Esophagus mucosa (tissue), 1 donor: ENCODE measurements at places on chromosomes 6 and 20. TPM values are rescaled to one million over a fixed set of nuclear protein-coding genes. Genes with fewer than 3 reads are reported as not detected.
A peak's percentile ranks its signal among the peaks of the same experiment; 100 is the strongest.

DDO gene
- 0.08 TPM for total RNA-seq

GRCh38 chr6:167840526-167841179, 13.9 kb downstream of the AFDN start:
- no peak for ATAC-seq

PRR18 gene
- 0.04 TPM for total RNA-seq

- no peak for ATAC-seq
These were observed 24.8 kb upstream of the SPDEF start for GRCh38 chr6:34580707-34581560.

DNA sequence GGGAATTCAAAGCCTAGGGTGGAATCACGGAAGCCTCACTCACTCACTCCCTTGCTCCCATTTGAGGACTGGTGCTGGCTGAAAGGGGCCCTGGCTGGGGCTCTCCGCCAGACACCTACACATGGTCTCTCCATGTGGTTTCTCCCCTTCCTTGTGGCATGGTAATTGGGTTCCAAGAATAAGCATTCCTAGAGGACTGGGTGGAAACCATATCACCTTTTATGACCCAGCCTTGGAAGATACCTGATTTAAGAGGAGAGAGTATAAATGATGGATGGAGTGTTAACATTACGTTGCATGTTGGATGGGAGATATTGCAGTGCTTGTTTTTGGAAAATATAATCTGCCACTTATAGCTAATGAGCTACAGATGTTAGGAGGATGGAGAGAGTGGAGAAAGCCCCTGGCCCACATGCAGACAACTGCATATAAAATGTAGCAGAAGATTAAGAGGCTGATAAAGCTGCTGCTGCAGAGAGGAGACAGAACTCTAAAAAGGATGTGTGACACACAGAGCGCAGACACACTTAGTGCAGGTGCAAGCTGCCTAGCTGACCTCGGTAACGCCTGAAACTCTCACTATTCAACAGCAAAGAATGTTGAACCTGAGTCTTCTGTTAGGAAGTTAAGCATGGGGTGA, 23.3 kb upstream of the CDKN1A start:
- ATAC-seq, result no peak

DNA sequence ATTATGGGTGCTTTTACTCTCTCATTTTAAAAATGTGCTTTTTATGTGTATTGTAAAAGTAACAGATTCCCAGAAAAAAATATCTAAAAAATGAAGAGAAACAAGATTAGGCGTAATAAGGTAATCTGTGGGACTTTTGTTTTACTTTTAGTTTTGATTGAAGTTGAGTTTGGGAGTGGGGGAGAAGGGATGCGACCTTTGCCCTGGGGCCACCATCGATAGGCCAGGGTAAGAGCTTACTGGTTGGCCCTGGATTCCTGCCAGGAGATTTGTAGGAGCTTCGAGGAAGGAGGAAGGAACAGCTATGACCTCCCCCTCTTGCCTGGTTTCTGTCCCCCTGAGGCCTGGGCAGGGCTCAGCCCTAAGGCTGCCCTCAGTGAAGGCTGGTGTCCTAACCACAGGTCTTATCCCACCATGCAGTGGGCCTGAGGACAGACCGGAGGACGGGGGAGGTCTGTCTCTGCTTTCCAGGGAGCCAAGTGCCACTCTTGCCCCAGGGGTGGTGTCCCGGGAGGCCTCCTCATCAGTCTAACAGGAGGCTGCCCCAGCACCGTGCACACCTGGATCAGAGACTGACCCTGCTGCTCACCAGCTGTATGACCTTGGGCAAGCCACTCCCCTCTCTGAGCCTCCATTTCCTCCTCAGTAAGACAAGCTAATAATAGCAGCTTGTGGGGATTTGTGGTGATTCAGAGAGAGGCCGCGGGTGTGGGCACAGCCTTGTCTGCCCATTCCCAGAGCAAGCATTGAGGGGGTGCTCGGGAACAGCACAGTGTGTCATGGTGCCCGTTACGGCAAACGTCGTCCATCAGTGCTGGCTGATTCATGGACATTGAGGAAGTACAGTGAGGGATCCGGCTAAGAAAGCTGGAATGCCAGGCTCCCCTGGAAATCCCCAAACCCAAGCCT, 21.2 kb downstream of the TGM2 start:
- ATAC-seq, result peak; percentile 87

DNA sequence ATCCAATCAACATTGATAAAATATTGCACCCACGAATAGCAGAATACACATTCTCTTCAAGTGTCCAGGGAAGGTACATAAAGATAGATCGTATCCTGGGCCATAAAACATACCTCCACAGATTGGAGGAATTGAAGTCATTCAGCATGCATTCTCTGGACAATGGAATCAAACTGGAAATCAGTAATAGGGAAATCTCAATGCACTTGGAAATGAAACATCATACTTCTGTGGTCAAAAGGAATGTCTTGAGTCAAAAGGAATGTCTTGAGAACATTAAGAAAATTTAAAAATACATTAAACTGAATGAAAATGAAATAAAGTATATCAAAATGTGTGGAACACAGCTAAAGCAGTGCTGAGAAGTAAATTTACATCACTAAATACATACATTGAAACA, 138.8 kb downstream of the TFAP2A start:
- no peak for ATAC-seq

MYBL2 gene
- total RNA-seq, result 17.1 TPM

DNA sequence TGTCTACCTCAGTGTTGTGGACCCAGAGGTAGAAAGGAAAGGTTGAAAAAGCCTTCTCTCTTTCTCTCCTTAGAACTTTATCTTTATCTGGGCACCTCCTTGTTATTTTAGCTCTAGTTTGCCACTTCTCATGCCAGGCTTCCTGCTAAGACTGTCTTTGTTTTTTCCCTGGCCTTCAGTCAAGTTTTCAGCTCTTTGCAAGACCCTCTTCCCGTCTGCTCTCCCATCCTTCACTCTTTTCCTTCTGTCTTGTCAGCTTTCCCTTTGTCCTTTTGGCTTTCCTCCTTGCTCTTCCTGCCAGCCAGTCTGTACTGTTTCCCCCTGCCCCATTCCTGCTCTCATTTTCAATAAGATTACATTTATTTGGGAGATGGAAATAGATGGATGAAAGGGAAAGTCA, 86.8 kb upstream of the CCN6 start:
- ATAC-seq, result no peak
